ENCODE measurements at places on chromosomes 6 and 20. TPM values are rescaled to one million over a fixed set of nuclear protein-coding genes. Genes with fewer than 3 reads are reported as not detected.

GRCh38 chr6:132490478-132491204, 22.3 kb downstream of the STX7 start:
- DNase-seq = no peak

- no peak for DNase-seq
Measured at GRCh38 chr6:79557673-79558467, 20.6 kb upstream of the LCA5 start.

GRCh38 chr6:38591439-38591838, 48.3 kb downstream of the BTBD9 start:
- no peak for DNase-seq

POU3F2 gene
- not detected for total RNA-seq

DNA sequence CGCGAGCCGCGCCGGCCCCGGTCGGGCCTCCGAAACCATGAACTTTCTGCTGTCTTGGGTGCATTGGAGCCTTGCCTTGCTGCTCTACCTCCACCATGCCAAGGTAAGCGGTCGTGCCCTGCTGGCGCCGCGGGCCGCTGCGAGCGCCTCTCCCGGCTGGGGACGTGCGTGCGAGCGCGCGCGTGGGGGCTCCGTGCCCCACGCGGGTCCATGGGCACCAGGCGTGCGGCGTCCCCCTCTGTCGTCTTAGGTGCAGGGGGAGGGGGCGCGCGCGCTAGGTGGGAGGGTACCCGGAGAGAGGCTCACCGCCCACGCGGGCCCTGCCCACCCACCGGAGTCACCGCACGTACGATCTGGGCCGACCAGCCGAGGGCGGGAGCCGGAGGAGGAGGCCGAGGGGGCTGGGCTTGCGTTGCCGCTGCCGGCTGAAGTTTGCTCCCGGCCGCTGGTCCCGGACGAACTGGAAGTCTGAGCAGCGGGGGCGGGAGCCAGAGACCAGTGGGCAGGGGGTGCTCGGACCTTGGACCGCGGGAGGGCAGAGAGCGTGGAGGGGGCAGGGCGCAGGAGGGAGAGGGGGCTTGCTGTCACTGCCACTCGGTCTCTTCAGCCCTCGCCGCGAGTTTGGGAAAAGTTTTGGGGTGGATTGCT, 1.3 kb downstream of the VEGFA start:
- DNase-seq = no peak

SGK2 gene
- total RNA-seq = not detected

GRCh38 chr20:43322851-43323250, 133.1 kb upstream of the PTPRT start:
- DNase-seq = no peak

DNA sequence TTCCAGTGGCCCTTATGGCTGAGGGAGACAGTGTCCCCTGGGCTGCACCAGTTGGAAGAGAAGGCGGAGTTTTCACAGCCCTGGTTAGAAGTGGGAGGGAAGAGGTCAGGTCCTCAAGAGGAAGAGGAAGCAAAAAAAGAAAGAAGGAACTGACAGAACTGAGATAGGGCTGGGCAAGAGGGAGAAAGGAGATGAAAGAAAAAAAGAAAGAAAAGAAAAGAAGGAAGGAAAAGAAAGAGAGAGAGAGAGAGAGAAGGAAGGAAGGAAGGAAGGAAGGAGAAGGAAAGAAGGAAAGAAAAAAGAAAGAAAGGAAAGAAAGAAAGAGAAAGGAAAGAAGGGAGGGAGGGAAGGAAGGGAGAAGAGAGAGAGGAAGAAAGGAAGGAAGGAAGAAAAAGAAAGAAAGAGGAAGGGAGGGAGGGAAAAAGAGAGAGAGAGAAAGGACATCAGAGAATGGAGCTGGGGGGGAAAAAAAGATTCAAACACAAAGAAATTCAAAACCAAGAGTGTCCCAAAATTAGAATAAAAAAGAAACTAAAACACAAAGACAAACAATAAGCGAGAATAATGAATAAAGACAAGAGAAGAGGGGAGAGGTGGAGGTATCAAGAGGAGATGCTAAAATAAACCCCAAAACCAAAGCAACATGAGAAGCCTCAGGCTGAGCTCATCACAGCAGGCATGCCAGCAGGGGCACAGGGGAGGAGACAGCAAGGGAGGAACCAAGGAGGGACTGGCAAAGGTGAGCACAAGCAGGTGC, 5.3 kb upstream of the FUCA2 start:
- DNase-seq = peak; percentile 44

FARS2 gene
- total RNA-seq = 21.2 TPM

RBM24 gene
- total RNA-seq = 2.3 TPM

CDH22 gene
- 0.03 TPM for total RNA-seq

TGM2 gene
- 0.83 TPM for total RNA-seq

TUBB1 gene
- not detected for total RNA-seq

PRL gene
- total RNA-seq = not detected

NRN1 gene
- 0.63 TPM for total RNA-seq

DNA sequence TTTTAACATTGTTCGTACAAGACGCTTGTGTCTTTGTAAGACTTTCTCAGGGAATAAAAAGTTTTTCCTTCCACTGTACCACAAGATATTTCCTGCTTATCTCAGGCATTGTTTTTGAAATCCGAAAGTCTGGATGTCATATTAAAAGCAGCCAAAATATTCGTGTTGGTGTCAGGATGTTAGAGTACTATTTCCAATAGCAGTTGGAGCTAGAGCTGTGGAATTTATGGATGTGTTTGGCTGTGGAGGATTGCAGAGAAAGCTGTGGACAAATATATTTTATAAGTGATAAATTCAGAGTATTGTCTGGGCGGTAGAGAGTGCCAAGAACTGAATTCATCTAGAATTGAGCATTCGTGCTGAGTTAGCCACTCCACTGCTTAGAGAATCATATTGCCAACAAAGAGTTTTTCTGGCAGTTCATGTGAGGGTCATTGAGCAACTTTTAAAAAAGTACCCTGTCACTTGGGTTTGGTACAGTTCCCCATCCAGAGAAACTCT, 57.7 kb downstream of the ZDHHC14 start:
- no peak for DNase-seq

DNA sequence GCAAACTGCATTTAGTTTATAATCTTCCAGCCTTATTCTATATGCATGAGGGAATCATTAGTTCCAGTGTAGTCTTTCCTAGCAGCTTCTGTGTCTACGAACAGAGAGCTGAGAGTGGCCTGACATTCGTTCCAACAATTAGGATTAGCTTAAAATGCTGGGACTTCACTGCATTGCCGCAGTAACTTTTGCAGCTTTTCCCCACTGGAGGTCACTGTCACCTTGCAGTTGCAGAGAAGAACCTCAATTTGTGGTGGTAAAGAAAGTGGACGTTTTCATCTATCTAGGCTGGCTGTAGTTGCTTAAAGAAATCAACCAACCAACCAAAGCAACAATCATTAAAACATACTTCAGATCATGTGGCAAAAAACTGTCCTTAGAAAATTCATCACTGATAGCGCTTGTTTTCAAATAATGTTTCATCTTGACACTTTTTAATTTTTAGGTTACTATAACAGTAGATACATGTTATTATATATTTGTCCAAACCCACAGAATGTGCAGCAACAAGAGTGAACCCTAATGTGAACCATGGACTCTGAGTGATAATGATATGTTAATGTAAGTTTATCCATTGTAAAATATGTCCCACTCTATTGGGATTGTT, 12.2 kb downstream of the MYLK4 start:
- peak; percentile 72 for DNase-seq

- no peak for DNase-seq
Measured at GRCh38 chr20:50107086-50107660, 5.8 kb downstream of the UBE2V1 start.

GRCh38 chr6:14406614-14407331, 289.2 kb downstream of the CD83 start:
- DNase-seq = no peak

TRIM31 gene
- not detected for total RNA-seq

DNA sequence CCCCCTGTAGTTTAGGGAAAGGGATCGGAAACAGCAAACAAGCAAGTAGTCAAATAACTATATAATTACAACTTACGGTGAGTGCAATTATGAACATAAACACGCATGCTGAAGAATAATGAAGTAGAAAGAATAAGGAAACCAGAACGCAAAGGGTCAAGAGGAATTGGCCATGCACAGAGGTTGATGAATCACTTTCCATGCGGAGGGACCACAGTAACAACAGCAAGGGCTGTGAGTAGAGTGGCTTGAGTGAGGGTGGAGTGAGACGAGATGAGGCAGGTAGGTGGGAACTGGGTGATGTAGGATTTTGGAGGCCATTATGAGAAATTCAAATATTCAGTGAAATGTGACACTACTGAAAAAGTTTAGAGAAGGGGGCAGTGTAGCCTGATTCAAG, 112.2 kb upstream of the LAMP5 start:
- DNase-seq = no peak

DNA sequence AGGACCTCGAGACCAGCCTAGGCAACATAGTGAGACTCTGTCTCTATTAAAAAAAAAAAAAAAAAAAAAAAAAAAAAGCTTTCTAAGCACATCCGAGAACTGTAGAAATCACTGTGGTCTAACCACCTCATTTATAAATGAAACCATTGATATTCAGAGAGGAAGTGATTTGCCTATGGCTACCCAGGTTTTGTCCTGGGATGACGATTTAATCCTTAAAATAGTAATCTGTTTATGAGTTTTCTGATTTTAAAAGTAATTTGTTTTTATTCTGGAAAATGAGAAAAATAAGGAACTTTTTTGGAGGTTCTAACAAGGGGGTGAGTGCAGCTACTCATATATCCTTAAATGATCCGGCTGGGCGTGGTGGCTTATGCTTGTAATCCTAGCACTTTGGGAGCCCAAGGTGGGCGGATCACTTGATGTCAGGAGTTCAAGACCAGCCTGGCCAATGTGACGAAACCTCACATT, 6.5 kb upstream of the BTN3A2 start:
- DNase-seq = no peak

GRCh38 chr20:32570401-32571190, 14.5 kb downstream of the NOL4L start:
- DNase-seq = peak; percentile 88

- no peak for DNase-seq
Measured at GRCh38 chr20:62887152-62887859, 25.7 kb upstream of the TCFL5 start.

NFS1 gene
- 60.6 TPM for total RNA-seq

CENPQ gene
- total RNA-seq = 28.6 TPM

MAPK13 gene
- 3.2 TPM for total RNA-seq

CPNE5 gene
- 0.42 TPM for total RNA-seq

GRCh38 chr6:88843040-88843439, 120.4 kb downstream of the RNGTT start:
- DNase-seq = no peak

GRCh38 chr6:33672808-33673207, 38.7 kb downstream of the UQCC2 start:
- DNase-seq = peak; percentile 81

SCAND1 gene
- 96.4 TPM for total RNA-seq

DNA sequence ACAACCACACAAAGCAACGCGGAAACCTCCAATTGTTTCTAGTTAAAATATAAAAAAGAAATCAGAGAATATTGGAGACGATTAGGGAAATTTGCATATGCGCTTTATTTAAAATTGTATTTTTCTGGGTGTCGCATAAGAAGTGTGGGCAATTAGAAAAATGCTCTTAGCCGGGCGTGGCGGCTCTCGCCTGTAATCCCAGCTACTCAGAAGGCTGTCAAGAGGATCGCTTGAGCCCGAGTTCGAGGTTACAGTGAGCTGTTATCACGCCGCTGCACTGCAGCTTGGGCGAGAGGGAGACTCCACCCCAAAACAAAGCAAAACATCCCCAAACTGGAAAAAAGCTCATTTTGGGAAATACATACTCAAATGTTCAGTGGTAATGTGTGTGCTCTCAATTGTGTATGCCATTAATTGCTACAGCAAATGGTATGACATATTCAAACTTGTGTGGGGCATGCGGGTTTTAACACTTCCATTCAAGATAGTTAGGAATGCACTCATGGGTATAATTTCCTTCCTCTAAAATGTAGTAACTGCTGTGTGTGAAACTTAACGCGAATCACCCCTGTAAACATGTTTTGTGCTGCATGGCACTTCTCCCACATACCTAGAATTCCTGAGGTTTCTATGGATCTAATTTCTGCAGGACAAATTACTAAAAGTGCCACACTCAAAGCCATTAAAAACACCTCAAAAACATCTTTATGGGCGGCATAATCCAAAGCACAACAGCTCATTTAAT, 54.7 kb upstream of the HFE start:
- DNase-seq = no peak

SLC16A10 gene
- total RNA-seq = 5.1 TPM

DNA sequence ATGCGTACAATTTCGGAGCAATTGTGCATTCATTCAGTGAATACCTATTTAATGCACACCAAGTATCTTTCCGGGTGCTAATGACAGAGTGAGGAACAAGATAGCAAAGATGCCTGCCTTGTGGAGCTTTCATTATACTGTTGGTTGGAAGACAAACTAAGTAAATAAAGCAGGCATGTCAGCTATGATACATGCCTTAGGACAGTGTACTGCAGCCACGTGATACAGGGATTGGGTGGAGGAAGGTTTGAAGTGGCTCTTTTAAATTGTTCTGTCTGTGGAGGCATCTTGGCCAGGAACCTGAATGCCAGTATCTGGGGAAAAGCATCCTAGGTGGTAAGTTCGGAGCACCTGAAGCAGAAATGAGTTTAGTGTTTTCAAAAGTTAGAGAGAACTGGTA, 3.0 kb upstream of the OTOR start:
- DNase-seq = no peak

DNA sequence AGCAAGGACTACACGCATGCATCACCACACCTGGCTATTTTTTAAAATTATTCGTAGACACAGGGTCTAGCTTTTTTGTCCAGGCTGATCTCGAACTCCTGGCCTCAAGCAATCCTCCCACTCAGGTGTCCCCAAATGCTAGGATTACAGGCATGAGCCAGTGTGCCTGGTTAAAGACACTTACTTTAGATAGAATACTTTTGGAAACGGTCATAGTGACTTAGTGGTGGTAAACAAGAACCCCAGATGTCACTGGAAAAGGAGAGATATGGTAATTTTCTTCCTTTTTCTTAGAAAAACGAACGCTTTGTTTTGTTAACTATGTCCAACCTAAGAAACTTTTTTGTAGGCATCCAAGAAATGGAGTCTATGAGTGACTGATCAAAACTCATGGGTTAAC, 137.3 kb downstream of the TFAP2B start:
- DNase-seq = no peak

HLA-DPA1 gene
- 4.9 TPM for total RNA-seq

DNA sequence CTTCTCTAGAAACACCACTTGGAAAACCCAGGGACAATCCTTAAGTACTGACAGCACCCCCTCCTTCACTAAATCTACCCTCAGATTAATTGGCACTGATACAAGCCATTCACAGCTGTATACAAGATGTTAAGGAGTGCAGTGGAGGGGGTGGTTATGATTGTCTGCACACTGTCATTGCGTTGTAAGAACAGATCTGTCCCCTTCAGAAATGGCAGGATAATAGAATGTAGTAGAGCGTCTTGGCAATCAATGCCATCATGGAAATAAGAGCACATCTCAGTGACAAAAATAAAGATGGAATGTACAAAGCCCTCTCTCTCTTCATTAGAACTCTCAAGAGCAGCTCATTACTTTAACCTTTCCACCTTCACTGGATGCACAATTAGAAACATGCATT, 324.9 kb upstream of the TBX18 start:
- DNase-seq = no peak

Data from H7 (cell line).